ENCODE measurements at places on chromosomes 12 and 14.

GRCh38 chr12:50718760-50719159, 45.1 kb upstream of the ATF1 start:
- no peak for DNase-seq

- DNase-seq = no peak
Measured at GRCh38 chr14:38199739-38200138, 8.0 kb upstream of the SSTR1 start.

- no peak for DNase-seq
Measured at GRCh38 chr12:108523365-108523764, 8.3 kb downstream of the FICD start.

DNA sequence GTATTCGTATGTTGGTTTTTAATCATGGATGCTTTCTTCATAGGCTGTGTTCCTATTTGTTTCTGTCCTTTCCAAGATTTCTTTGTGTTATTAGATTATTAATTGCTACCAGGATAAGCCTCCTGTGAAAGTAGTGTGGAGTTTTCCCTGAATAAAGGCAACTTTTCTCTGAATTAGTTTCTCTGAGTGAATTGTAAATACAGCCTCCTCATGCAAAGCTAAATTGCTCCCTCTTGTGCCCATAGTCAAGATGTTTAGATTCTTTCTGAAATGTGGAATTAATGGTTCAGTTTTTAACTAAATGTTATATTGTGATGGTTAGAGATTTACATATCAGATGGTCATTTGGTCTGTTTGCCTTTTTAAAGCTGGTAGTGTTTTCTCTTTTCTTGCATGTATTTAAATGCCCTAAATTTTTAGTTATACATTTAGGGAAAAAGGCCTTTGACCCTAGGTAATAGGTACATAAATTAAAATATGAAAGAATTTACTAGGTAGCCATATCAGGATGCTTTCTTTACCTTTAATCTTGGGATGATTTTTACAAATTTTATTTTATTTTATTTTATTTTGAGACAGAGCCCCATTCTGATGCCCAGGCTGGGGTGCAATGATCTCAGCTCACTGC, 8.9 kb downstream of the APAF1 start:
- DNase-seq = no peak

- DNase-seq = no peak
Measured at GRCh38 chr12:76670776-76671175, 93.1 kb upstream of the ZDHHC17 start.

DNA sequence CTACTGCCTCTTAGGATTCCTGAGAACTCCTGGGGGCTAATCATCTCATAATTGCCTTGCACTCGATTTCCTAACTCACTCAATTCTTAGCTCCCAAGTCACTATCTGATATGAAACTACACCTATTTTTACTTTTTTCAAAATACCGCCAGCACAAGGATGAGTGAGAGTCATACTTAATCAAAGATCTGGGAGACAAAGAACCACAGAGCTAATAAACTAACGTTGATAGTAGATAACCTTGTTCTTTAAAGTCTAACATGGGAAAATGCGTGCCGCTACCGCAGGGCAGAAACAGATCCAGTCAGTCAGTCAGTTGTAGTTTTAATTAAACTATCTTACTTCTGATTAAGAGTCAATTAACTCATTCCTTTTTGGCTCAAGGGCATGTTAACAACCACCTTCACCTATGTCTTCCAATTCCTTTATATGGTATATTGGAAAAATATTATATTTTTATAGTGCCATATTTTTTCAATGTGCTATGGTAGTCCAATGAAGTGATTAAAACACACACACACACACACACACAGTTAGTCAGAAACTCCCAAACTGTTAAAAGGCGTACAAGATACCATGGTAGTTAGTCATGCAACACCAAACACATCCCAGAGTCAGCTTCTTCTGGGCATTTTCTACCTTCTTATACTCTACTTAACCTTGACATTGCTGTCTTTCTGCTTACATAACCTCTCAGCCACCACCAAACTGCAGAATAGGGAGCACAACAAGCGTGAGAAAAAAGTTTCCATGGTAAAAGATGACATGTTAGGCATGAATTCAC, 114.0 kb downstream of the KLHL28 start:
- no peak for DNase-seq

DNA sequence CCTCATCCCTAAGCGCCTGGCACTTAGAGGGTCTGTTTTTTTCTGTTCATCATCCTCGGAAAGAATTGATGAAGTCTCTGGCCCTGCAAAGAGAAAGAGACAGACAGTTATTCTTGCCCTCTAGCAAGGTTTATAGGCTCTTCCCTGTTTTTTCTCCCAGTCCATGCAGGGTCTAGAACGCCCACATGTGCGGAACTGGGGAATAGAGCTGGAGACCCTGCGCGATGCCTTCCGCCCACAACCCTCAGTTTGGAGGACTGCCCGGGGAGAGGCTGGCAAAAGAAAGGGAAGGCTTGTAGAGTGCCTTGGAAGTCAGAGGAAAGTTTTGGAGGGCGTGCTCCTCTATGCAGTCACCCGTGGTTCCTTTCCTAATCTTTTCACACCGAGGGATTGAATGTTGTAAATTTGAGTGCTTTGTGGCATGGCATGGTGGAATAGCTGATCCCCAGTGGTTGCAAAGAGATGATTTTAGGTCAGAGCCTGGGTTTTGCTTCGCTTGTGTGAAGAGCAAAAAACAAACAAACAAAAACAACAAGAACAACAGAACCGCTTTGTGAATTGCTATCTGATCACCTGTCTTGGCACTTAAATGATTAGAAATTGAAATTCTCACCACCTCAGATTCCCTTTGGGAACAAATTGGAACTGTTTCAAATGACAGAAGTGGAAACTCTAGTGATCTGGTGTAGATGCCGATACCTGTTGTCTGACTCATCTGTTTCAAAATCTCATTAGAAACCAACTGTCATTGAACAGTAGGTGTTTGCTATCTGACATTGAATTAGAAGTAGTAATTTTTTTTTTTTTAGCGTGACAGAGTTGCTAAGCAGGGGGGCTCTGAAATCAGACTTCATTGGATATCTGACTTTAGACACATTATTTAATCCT, 947 bp downstream of the GAS2L3 start:
- no peak for DNase-seq

- no peak for DNase-seq
Measured at GRCh38 chr14:44898551-44898950, 63.2 kb downstream of the KLHL28 start.

- no peak for DNase-seq
Measured at GRCh38 chr12:43090981-43091380, 461.0 kb downstream of the ADAMTS20 start.
